Activated CD8-positive, alpha-beta memory T cell treated with anti-CD3 and anti-CD28 coated beads for 4 hours (primary cell): ENCODE measurements at places on chromosomes 12 and 14.
A peak's percentile ranks its signal among the peaks of the same experiment; 100 is the strongest.

GRCh38 chr12:20620261-20620660 lies 74.9 kb upstream of the SLCO1C1 start:
- no peak for DNase-seq

DNA sequence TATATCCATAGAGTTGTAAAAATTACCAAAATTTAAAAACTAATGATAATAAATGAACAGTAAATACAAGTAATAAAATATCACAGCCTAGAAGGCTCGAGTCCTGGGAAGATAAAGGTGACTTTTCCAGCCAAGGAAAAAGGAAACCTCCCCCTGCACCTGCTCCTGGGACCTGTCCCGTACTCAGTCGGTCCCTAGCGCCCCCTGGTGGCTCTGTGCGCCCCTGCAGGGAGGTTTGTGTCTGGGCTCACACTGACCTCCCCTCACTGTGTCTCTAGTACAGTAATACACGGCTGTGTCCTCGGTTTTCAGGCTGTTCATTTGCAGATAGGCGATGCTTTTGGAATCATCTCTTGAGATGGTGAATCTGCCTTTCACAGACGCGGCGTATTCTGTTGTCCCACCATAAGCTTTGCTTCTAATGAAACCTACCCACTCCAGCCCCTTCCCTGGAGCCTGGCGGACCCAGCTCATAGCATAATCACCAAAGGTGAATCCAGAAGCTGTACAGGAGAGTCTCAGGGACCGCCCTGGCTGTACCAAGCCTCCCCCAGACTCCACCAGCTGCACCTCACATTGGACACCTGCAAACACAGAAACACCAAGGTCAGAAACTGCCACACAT lies 1030.4 kb downstream of the TMEM121 start:
- peak; percentile 50 for DNase-seq

- DNase-seq: no peak
Measured at GRCh38 chr12:7582796-7583195, 79.2 kb upstream of the CD163 start.

DNA sequence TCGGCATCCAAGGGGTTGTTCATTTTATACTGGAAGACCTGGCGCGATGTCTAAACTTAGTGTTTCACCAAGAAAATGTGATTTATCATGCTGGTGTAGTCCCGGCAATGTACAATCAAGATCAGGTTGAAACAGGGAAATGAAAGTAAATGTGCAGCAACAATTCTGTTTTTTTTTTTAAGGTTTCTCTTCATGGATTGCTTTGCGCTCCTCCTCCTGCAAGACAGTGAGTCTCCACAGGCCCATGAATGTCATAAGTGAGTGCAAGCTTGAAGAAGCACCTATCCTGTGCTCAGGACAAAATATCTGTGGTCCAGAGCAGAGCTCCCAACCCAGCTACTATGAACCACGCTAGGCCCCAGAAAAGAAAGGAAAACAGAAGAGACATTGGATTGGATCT lies 143.4 kb downstream of the KCNK10 start:
- no peak for DNase-seq

- DNase-seq: no peak
Measured at GRCh38 chr12:105198961-105199360, 37.0 kb downstream of the APPL2 start.

GRCh38 chr14:23349156-23349845 lies 3.4 kb downstream of the SLC22A17 start:
- DNase-seq: no peak

- DNase-seq: peak; percentile 48
Measured at GRCh38 chr12:104219908-104220404, 4.4 kb downstream of the TXNRD1 start.

- DNase-seq: no peak
Measured at GRCh38 chr12:73598626-73599025, 939.0 kb upstream of the ATXN7L3B start.

DNA sequence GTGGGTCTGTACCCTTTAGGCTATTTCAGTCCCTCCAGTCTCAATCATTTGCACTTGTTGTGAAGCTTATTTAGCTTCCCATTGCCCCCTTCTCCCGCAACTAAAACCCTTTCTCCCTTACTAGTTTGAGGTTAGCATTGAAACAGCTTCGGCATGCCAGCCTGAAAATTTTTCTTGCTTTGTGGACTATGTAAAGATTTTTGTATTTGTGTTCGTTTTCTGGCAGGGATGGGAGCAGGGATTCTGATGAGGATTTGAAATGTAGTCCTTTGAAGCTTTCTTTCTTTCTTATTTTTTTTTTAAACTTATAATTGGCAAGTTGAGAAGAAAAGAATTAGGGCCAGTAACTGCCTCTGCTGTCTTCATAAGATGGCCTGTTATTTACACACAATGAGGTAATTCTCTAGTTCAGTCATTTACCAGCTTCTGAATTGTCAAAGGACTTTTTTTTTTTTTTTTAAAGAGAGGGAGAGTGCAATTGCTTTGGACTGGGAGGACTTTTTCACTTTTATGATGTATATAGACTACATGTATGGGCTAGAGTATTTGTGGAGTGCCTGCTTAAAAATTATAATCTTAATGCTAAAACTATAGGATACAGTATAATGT lies 29.0 kb downstream of the PALS1 start:
- no peak for DNase-seq

DNA sequence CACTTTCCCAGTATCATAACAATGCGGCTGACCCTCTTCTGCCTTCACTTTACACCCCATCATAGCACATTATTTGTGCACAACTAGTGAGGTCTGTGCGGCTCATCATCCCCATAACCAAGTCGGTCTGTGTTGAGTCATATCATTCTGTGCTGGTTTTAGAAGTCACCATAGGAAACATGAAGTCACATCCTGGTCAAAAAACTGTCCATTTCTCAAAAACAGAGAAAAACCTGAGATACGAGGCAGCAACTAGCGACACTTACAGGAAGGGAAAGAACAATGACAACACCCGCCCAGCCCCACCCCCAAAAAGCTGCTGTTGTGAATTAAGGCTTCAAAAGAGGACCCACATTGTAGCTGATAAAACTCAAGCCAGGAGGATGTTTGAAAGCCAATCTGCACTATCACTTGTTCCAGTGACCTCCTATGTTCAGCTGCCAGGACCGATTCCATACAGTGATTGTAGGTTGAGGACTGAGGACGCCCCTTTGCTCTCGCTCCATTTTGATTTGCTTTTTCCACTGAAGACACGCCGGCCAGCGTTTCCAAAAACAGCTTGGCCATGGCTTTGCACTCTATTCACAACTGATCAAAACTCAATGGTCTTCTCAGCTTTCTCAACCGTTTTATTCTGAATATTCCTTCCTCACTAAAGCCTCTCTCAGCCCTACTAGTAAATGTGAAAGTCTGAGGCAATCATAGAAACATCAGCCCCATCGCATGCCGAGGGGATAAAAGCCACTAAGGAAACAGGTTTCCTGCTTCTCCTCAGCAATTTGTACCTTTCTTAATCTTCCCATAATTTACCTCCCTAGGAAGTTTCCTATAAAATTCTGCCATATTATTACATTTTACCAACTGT lies 87.5 kb downstream of the DUSP16 start:
- no peak for DNase-seq

DNA sequence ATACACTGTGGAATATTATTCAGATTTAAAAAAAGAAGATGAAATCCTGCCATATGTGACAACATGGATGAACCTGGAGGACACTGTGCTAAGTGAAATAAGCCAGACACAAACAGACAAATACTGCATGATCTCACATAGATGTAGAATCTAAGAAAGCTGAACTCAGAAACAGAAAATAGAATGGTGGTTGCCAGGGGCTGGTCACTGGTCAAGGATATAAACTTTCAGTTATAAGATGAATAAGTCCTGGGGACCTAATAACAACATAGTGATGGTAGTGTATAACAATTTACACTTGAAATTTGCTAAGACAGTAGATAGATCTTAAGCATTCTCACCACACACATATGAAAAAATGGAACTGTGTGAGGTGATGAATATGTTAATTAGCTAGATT lies 161.3 kb upstream of the TMCC3 start:
- no peak for DNase-seq

DNA sequence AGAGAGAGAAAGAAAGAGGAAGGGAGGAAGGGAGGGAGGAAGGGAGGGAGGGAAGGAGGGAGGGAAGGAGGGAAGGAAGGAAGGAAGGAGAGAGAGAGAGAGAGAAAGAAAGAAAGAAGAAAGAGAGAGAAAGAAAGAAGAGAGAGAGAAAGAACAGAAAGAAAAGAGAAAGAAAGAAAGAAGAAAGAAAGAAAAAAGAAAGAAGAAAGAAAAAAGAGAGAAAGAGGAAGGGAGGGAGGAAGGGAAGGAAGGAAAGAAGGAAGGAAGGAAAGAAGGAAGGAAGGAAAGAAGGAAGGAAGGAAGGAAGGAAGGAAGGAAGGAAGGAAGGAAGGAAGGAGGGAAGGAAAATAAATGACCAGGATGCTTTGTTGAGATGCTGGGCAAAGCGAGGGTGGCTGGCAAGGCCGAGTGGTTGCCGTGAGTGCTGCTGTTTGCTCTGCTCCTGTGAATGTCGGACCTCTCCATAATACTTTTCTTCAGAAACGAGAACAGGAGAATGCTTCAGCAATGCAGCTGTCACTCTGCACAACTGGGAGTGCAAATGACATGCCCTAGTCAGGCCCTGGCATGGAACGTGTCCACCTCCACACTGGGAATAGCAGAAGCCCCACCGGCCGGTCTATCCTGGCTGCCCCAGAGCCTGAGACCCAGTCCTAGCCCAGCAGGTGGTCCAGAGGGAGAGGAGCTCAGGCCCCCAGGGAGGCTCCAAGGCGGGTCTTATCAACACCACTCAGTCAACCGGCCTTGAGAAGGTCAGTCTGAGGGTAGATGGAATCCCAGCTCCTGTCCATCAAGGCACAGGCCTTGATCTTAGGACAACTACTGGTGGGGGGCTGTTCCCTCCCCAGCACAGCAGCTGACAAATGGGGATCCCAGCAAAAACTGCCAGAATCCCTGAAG lies 25.1 kb upstream of the EIF5 start:
- DNase-seq: no peak

DNA sequence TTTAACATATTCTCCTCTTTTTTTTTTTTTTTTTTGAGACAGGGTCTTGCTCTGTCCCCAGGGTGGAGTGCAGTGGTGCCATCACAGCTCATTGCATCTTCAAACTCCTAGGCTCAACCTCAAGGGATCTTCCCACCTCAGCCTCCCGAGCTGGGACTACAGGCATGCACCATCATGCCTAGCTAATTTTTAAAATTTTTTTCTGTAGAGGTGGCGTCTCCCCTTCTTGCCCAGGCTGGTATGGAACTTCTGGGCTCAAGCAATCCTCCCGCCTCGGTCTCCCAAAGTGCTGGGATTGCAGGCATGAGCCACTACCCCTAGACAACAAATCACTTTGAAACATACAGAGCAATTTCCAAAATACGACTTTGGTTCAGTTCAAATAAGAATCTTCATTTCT lies 154.8 kb downstream of the PAX9 start:
- no peak for DNase-seq

- no peak for DNase-seq
Measured at GRCh38 chr12:23895792-23896218, 53.7 kb downstream of the SOX5 start.
